Stimulated activated CD4-positive, alpha-beta T cell treated with anti-CD3 and anti-CD28 coated beads, Interleukin-4, amount 100 ng/mL, for 24 hours (primary cell): ENCODE measurements at places on chromosomes 6 and 20.

GRCh38 chr6:113980937-113981554, 10.1 kb upstream of the HDAC2 start:
- no peak for DNase-seq

DNA sequence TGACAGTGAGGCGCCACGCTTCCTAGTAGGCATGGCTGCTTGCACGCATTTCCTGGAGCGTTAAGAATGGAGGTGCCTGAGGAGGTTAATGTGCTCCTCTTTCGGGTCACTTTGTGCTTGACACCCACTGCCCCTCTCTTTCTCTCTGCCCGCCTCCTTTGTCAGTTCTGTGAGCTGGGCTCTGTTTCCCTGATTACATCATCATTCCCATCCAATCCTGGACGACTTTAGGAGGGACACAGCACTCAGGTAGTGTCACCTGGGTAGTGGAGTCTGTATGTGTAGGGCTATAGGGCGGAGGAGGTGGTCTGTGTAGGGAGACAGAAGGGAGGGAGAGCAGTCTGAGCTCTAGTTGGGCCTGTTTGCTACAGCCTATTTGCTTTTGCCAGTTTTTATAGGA, 136.8 kb downstream of the JARID2 start:
- DNase-seq: no peak

GRCh38 chr20:855466-856360, 22.2 kb downstream of the FAM110A start:
- DNase-seq: no peak

DNA sequence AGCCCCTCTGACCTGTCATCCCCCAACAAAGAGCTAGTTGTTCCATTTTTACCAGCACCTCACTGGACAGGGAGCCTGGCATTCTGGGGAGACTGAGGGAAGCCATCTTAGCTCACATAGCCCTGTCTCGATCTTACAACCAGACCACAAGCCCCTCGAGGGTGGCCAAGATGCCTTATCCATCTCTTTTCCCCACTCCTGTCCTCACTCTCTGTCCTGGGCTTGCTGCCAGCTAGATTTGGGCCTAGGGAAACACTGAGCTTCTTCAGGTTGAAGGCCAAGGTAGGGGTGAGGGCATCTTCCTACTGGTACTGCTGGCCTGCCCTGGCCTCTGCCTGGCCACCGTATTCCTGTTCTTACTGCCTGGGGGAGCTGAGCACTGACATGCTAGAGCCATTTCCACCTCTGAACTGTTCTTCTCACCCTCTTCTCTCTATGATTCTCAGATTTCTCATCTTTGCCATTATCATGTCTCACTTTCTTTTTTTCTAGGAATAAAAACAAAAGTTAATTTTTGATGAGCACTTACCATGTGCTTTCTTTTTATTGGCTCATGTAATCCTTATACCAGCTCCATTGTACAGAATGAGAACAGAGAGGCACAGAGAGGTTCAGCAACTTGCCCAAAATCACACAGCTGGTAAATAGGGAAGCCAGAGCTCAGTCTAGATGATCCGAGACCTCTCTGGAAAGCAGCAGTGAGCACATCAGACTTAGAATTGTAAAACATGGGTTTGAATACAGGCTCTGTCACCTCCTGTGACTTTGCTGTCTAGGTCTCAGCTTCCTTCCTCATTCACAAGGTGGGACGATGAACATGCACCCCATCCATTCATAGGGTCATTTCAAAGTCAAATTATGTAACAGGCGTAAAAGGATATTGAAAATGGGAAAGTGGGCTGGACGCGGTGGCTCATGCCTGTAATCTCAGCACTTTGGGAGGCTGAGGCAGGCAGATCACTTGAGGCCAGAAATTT, 28.7 kb downstream of the FGD2 start:
- no peak for DNase-seq

- no peak for DNase-seq
Measured at GRCh38 chr20:36880741-36881250, 4.9 kb downstream of the TLDC2 start.

- no peak for DNase-seq
Measured at GRCh38 chr6:160057080-160057479, 64.5 kb upstream of the SLC22A1 start.

DNA sequence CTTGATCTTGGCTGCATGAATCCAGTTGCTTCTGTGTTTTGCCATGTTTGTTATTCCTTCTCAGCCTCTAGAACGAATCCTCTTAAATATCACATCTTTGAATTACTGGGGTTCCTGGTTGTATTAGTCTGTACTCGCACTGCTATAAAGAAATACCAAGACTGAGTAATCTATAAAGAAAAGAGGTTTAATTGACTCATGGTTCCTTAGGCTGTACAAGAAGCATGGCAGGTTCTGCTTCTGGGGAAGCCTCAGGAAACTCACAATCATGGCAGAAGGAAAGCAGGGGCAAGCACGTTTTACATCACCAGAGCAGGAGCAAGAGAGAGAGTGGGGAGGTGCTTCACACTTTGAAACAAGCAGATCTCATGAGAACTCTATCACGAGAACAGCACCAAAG, 18.0 kb upstream of the BFSP1 start:
- no peak for DNase-seq

DNA sequence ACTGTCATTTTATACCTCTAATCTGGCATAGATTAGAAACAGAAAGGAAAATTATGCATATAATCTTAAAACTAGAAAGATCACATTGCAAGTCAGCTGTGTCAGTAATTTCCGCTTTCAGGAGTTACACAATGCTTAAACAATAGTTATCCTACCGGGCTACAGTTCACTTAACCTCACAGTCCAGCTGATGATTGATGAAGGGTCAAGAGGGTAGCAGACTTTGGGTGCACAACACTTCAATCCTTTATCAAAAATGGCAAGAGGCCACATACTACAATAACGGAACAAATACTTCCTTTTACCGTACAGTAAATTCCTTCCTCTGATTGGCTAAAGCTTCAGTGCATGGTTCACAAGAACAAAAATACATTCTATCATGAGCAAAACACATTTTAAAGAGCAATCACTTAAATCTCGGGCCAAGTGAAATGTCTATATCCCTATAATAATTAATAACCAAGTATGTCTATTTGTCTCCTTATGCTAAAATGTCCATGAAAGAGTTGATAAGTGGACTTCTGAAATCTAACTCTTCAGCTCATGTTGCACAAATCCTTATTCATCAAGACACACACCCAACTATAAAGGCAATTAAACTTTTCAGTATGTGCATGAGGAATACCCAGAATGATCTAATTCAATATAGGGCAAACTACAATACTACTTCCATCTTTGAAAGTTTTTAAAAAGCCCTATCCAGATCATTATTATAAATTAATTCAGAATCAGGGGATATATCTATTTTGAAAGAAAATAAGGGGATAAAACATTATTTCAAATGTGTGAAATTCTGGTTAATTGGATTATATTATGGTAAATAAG, 76.8 kb downstream of the HIVEP2 start:
- DNase-seq: no peak

DNA sequence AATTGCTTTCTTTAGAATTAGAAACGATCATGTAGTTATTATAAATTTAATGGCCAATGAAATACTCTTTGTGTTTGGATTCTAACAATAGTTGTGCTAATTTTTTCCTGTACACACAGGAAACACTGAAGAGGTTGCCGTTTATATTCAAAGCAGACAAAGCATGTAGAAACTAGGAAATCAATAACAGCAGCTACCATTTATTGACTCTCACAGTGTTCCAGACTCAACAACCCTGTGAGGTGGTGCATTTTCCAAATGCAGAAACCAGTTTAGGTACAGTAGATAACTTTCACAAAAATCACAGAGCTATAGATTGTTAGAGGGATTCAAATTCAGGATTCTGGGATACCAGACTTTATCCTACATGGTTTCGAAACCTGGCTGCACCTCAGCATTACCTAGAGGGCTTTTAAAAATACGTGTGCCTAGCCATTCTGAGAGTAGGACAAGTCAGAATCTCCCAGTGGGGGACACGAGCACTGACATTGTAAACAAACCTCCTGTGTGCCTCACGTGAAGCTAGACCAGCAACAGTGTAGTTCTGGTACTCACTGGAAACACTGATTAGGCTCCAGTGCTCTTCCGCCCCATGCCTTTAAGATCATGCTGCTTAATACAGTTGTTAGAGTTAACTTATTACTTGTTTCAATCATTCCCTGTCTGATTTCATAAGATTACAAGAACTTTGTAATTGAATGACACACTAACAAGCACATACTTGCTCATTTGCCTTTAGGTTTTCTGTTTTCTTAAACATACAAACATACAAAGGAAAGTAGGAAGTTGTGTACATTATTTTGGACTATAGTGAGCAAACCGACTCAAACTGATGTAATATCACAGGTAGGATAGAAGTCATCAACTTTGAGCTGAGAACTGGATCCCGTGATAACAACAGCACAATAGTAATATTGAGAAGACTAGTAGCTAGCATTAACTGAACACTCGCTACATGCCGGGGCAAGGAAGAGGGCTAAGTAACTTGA, 65.8 kb downstream of the MAP3K4 start:
- DNase-seq: no peak

- DNase-seq: no peak
Measured at GRCh38 chr6:89554106-89554505, 84.4 kb downstream of the LYRM2 start.

- DNase-seq: no peak
Measured at GRCh38 chr20:53671370-53671769, 77.7 kb upstream of the ZNF217 start.

- DNase-seq: no peak
Measured at GRCh38 chr6:27667016-27667656, 194.2 kb upstream of the ZNF184 start.

GRCh38 chr6:116424001-116424400, 37.2 kb upstream of the CALHM6 start:
- no peak for DNase-seq

DNA sequence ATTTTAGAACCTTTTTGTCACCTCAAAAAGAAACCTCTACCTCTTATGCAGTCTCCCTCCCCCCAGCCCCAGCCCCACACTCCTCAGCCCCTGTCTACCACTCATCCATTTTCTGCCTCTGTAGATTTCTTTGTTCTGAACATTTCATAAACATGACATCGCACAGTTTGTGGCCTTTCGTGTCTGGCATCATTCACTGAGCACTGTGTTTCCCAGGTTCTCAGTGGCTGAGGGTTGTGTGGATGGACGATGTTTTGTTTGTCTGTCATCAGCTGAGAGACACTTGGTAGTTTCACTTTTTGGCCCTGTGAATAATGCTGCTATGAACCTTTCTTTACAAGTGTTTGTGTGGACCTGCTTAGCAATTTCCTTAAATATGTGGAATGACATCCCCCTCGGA, 64.5 kb downstream of the FAM120B start:
- no peak for DNase-seq

DNA sequence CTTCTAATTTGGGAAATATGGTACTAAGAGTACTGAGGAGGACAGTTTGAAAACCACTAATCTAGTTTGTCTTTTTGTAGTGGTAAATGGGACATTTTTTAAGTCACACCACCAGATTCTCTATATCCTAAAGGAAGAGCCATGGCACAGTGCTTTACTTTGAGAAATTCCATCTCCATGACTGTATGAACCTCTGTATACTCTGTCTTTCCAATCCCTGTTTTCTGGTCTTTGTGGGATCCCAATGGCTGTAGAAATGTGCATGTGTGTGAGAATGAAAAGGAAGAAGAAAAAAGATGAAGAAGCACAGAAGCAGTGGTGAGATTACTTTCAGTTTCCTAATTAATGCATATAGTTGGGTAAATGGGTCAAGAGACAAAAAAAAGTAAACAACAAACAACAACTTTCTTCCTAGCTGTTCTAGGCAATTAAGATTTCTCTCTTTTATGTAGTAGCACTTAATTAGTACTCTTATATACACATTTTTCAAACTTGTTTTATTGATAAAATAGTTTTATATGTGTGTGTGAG, 141.2 kb upstream of the HCRTR2 start:
- no peak for DNase-seq

- DNase-seq: no peak
Measured at GRCh38 chr6:155517294-155517693, 61.7 kb upstream of the NOX3 start.

- DNase-seq: no peak
Measured at GRCh38 chr6:161166176-161166575, 107.7 kb downstream of the AGPAT4 start.

- no peak for DNase-seq
Measured at GRCh38 chr6:124694139-124694705, 268.0 kb upstream of the RNF217 start.

- DNase-seq: no peak
Measured at GRCh38 chr6:14310960-14311359, 193.4 kb downstream of the CD83 start.

DNA sequence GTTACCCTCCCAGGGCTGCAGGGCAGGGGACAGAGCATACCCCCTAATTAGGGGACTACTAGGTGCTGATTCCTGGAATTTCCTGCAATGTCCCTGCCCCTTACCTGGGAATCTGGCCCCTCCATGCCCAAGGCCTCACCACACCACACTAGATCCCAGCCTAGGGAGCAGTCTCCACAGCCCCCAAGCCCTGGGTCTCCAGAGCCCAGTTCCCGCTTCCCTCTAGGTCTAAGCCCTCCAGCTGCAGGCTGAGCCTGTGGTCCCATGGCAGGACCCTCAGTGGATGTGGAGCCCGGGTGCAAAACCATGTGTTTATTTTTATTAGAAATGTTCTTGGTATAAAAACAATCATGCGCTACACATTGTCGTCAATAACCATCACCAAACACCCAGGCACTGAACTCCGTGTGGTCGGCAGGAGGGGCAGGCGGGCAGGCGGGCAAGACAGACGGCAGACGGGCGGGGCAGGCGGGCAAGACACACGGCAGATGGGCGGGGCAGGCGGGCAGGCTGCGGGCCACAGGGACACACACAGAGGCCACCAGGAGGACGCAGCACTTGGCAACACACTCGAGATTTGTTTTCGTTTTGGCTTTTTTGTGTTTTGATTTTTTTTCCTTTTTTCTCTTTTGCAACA, 124.2 kb downstream of the GRM4 start:
- DNase-seq: no peak

GRCh38 chr6:4128748-4129147, 6.6 kb downstream of the ECI2 start:
- DNase-seq: no peak

DNA sequence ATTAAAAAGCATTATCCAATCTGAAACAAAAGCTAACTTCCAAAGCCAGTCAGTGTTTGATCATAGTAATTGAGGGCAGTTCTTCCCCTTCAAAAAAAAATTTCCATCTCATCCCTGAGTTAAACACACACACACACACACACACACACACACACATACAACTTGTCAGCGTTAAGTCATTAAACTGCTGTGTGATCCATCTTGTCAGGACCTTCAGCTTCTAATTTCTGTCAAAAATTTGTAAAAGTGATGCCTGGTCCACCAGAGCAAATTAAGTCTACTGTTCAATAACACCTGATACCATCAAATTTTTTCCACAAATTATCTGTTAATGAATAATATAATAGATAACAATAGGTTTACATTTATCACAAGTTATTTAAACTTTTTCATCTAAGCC, 198.7 kb downstream of the GPX5 start:
- DNase-seq: no peak

DNA sequence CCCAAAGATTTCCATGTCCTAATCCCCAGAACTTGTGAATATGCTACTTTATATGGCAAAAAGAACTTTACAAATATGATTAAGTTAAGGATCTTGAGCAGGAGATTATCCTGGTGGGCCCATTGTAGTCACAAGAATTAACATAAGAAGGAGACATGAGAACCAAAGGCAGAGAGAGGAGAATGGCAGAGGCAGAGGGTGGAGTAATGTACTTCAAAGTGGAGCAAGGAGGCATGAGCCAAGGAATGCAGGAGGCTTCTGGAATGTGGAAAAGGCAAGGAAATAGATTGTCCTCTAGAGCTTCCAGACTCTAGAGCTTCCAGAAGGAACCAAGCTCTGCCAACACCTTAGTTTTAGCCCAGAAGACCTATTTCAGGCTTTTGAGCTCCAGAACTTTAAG, 147.4 kb downstream of the MOXD1 start:
- no peak for DNase-seq

GRCh38 chr6:98605705-98606104, 228.7 kb upstream of the POU3F2 start:
- DNase-seq: no peak
